ENCODE measurements at places on chromosomes 13 and 19.
A peak's percentile ranks its signal among the peaks of the same experiment; 100 is the strongest.

- no peak for DNase-seq
Measured at GRCh38 chr19:3770136-3770999, 1.7 kb downstream of the RAX2 start.

- DNase-seq: no peak
Measured at GRCh38 chr19:9941231-9941630, 4.9 kb upstream of the OLFM2 start.

DNA sequence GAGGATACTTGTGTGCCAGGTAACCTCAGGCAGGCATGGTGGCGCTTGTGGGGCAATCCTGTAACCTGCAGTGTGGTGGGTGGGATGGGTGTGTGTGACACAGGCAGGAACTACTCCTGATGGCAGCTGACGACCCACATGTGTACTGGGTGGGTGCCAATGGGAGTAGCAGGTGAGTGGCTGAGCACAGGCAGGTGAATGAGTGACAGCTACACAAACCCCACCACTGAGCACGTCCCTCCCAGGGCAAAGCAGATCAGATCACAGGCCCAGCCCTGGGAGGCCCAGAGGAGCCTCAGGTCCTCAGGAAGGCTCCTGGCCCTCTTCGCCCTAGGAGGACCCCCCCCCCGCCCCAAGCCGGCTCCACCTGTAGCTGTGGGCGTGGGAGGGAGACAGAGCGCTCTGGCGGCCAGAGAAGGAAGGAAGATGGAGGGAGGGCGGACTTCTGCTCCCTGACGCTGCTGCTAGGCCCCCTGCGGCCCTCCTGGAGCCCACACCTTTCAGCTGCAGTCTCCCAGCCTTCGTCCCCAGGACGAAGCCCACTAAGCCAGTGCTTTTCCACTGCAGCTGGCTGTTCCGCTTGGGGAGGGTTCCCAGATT is 1.3 kb upstream of the ZNF181 start:
- no peak for DNase-seq

GRCh38 chr13:78680115-78680561 is 21.2 kb upstream of the OBI1 start:
- no peak for DNase-seq

DNA sequence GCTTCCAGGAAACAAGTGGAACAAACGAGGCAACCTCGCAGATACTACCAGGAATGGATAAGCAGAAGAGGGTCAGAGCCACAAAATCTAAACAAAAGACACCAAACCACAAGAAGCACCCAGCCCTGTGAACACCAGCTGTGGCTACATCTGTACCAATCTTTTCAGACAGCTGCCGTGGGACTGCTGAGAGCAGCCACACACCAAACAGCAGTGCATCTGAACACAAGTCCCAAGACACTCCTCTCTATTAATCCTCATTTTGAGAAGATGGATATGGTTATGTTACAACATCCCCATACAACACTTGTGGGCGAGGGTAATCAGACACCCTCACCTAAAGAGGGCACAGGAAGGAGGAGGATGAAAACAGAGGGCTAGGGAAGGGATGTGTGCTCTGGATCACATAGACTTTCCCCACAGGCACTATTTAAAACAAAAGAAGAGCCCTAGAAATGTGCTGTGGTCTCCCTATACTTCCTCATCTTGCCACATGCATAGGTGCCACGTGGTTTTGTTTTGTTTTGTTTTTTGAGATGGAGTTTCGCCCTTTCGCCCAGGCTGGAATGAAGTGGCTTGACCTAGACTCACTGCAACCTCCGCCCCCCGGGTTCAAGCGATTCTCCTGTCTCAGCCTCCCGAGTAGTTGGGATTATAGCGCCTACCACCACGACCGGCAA is 41.6 kb upstream of the ZNF14 start:
- no peak for DNase-seq

- peak; percentile 75 for DNase-seq
Measured at GRCh38 chr13:29472332-29472961, 123.0 kb downstream of the SLC7A1 start.

DNA sequence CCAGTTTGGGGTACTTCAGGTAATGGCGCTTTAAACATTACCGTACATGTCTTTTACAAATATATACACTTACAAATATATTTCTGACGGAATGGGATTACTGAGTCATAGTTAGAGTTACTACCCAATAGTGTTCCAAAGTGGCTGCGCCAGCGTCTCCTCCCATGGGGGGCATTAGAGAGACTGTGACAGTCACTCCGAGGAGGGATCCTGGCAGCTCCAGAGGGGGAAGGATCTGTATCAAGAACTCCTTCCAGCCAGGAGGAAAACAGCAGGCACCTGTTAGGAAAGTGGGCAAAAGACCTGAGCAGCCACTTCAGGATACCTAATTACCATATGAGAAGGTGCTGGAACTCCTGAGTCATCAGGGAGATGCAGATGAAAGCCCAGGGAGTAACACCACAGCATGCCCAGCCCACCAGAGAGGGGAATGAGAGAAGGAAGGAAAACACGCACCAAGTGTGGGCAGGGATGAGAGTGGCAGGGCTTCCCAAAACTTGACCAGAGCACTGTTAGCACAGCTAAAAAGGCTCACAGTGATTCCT is 52.9 kb downstream of the SLC7A9 start:
- no peak for DNase-seq

DNA sequence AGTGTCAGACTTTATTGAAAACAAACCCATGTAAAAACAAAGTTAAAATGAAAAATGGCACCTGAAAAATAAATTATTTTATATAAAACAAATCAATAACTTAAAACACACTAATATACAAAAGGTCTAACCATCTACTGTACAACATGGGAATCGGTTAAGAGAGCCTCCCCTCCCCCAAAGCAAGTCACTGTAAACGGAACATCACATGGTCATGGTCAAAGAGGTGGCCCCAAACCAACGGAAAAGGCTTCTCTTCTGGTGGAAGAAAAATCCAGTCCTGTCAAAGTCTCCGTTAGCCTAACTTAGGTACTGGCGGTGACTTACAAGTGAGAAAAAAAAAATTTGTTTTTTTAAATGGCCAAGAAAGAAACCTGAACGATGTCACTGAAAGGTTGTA is 15.7 kb upstream of the TIMM44 start:
- no peak for DNase-seq

DNA sequence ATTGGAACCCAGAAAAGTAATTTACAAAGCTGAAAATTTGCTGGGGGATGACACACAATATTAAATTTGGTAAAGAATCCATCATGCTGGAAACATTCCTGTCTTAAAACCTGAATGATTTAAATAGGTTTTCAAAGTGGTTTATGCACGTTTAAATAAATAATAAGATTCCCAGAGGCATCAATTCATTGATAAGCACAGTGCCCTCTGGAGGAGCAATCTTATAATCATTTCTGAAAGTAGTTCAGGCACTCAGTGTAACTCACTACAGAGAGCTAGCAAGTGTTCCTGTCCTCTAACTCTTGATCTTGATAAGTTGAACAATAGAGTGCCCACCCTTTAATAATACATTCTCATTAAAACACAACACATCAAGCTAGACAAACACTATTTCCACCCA is 43.5 kb upstream of the SHISA2 start:
- DNase-seq: no peak

- no peak for DNase-seq
Measured at GRCh38 chr13:36286006-36286405, 11.6 kb downstream of the CCDC169 start.
